MM.1S (cell line): ENCODE measurements at places on chromosomes 6 and 20.

GRCh38 chr6:32815996-32816395 lies 806 bp downstream of the HLA-DOB start:
- DNase-seq: peak; percentile 56

- DNase-seq: no peak
Measured at GRCh38 chr6:90496258-90497016, 90.4 kb downstream of the MAP3K7 start.

GRCh38 chr6:112594886-112595594 lies 247.9 kb downstream of the RFPL4B start:
- DNase-seq: no peak

- DNase-seq: no peak
Measured at GRCh38 chr20:19275038-19275629, 62.7 kb downstream of the SLC24A3 start.

DNA sequence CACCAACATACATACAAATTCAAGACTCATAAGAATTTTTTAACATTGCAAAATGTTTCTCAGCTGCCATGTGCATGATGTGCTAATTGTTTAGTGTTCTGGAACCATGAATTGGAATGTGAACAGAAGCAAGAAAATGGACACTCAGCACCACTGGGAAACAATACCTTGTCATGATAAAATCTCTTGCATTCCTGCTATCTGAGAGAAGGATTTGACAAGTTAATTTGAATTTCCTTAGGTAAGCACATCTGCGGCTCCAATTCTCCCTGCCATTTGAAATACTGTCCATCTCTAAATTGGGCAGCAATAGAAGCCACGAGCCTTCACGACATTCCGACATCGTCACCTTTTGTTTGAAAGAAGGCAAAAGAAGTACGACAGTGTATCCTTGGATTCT lies 1104.6 kb upstream of the MAP3K7 start:
- no peak for DNase-seq

DNA sequence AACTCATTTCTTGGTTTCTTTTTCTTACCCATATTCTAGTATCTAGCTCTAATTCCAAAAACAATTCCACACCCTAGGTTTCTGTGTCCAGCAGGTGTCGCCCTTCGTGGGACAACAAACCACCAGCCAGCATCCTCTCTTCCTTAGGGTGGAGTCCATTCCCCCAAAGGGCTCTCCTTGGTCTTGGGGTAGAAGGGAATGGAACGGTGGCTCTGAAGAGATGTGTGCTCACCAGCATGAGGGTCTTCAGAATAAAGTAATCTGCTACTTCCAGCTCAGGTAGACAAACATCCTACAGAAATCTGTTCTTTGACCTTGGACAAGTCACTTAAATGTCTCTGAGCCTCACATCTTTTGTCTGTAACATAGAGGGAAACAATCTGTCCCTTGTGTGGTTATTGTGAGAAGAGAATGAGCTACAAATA lies 7.2 kb downstream of the HLA-DMB start:
- peak; percentile 64 for DNase-seq

DNA sequence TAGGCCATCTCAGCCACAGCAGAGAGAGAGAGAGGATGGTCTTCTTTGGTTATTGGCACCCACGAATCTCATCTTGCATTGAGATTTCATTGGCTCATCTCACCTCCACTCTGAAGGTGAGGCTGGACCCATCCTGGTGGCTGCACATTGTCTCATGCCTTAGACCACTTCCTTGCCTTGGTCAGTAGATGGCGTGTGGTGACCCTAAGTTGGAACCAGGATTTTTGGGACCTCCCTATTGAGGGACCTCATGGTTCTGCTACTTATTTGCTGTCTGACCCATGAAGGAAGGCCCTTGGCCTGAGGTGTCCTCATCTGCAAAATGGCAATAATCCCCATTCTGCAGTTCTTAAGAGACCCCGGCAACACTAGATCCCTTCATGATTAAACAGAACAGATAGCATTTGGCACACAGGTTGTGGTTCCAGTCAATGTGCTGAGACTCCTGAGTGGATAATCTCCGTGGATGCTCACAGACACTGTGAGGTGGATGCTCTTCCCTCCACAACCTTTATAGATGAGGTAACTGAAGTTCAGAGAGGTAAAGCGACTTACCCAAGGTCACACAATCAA lies 21.5 kb upstream of the AAR2 start:
- peak; percentile 34 for DNase-seq

- no peak for DNase-seq
Measured at GRCh38 chr20:45783656-45784294, 7.9 kb downstream of the WFDC3 start.

DNA sequence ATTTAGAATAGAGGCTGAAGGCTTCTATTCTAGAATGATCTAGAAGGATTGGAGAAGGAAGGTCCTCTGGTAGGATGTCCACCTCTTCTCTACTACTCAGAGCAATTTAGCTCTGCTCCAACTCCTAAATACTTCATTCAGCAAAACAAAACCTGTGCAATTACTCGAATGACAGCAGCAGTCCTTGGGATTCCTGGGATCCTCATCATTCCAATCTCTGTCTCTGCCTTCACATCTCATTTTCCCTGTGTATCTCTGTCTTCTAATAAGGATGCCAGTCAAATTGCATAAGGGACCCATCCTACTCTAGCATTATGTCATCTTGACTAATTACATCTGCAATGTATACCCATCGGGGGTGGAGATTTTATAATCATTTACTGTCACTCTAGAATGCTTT lies 5.5 kb upstream of the AIG1 start:
- DNase-seq: no peak

GRCh38 chr20:23449421-23449820 lies 3.3 kb downstream of the CST11 start:
- no peak for DNase-seq

GRCh38 chr6:90194371-90194841 lies 102.2 kb downstream of the BACH2 start:
- no peak for DNase-seq

DNA sequence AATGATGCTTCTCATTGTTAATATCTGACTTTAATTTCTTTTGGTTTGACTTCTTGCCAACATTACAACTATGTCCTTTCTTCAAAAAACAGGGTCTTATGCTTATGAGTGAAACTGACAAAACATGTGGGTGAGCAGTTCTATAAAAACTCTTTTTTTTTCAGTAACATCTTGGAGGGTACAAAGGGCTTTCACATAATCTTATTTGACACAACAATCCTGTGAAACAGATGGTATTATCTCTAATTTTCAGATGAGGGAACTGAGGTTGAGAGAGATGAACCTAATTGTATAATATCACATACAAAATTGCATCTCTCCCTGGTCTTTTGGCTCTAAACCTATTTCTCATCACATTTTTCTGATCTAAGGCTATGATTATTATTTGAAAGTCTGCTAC lies 38.3 kb downstream of the MAPK14 start:
- no peak for DNase-seq

DNA sequence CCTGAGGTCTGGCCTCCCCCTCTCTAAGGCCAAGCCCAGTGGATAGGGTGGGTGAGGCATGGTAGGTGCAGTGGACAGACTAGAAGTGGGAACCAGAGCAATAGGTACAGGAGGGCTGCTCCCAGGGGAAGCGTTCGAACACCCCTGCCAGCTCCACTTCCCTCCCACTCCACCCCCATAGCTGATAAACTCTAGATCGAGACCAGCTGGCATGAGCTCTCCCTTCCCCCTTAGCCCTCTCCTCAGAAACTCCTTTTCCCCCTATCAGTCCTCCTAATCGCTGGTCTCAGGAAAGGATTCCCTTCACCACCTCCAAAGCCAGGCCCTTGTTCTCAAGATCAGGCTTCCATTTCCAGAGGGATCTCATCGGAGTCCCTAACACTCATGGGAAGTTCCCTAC lies 6.0 kb upstream of the FAM83C start:
- no peak for DNase-seq

- DNase-seq: no peak
Measured at GRCh38 chr20:36441416-36441815, 99.9 kb upstream of the MYL9 start.

DNA sequence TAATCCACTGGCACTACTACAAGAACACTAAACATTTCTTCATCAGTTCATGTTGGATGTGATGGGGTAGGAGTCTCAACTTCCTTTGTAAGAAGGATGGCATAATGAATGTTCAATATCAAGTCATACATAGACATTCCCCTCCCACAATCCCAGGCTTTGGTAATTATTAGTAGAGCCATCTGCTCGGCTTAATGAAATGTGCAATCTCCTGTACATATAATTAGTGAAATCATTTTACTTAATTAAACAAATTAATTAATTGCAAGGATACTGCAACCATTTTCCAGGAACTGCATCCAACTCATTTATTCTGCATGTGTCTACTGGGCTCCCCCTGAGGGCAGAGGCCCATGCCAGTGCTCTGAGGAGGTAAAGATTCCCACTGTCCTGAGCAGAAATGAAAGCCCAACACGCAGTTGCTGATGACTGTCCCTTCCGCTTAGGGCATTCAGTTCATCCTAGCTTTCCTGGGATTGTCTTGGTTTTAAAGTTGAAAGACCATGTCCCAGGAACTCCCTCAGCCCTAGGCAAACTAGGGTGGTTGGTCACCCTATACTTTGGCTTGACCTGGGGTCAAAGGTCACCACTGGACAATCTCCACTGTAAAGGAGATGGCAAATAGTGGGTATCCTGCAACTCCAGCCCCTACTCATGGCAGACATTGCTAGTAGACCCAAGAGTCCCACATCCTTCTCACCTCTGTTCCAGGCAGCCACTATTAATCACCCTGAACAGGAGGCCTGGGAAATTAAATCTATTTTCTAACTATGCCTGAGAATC lies 109.8 kb downstream of the TRERF1 start:
- DNase-seq: no peak

- no peak for DNase-seq
Measured at GRCh38 chr6:155325700-155326516, 11.6 kb upstream of the TFB1M start.

GRCh38 chr6:113009682-113010081 lies 662.6 kb downstream of the RFPL4B start:
- DNase-seq: no peak

DNA sequence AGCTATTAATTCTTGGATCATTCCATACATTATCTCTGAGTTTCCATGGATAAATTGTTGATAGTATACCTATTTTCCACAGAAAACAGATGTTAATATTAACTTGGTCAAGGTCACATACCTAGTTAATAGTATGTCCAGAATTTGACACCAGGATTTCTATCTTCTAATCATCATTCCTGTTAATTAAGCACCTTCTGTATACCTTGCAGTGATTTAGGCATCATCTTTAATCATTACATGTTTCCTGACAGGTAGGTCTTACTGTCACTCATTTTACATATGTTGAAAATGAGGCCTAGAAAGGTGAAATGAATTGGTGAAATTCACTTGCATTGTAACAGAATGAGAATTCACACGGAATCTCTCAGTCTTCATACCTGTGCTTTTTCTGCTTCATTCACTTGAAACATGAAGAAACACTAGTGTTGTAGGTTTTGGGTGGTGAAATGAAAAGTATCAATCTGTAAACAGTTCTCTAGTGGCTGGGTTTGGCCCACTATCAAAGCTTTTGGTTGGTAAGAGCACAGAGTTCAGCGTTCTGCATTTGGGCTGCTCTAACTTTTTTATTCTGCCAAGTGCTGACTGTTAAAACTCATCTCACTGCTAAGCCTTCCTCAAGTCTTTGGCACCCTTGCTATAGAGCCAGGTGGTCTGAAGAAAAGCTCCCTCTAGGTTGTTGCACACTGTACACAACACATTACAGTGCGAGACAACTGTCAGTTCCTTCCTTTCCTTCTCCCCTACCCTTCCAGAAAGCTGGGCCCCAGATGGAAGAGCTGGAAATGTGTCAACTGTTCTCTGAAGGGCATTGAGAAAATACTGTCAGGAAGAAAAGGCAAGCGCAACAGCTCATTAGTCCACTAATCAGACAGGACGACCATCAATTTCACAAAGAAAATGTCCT lies 57.8 kb upstream of the C20orf144 start:
- DNase-seq: no peak

GRCh38 chr6:165616116-165616515 lies 46.9 kb downstream of the PDE10A start:
- no peak for DNase-seq

DNA sequence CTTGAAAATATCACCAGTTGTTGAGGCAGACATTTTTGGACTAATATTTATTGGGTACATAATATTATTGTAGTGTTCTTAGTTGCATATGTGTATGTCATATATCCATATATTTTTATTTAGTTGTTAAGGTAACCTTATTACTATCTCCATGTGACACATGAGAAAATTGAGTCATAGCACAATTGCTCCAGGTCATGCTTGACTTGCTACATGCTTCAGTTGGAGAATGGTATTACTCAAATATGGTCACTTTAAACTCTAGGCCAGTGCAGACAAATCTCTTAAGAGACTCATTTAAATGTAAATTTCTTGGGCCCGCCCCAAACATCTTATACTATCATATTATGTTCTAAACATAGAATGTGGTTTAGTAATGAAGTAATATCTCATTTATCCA lies 246.1 kb downstream of the RIMS1 start:
- DNase-seq: no peak

DNA sequence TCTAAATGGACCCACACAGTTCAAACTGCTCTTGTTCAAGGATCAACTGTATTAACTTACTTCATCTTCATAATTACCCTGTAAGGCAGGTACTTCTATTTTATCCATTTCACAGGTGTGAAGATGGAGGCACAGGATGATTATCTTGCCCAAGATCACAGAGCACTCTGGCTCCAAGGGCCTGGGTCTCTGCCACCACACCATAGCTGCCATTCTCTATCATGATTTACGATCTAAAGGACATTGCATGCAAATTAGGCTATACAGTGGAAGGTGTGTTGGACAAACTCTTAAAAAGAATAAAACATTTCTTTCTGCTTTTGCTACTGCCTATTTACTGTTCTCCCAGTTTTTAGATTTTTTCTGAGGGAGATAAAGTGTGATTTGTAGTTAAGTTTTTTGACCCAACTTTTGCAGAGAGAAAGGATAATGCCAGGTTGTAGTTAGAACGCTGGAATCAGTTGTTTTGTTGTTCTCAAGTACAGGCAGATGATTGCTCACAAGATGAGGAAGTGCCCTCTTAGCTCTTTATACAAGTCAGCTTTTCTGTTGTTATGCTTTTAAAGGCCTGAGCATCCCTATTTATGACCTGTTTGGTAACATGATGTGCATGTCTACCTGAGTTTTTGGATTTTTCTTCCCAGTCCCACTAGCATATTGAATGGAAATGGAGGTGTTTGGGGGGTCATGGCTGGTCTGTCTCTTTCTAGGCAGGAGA lies 247.9 kb downstream of the ZFAND3 start:
- DNase-seq: no peak

GRCh38 chr6:8014947-8015346 lies 49.2 kb downstream of the BLOC1S5 start:
- DNase-seq: no peak

GRCh38 chr6:67748521-67748920 lies 886.6 kb upstream of the ADGRB3 start:
- DNase-seq: no peak

DNA sequence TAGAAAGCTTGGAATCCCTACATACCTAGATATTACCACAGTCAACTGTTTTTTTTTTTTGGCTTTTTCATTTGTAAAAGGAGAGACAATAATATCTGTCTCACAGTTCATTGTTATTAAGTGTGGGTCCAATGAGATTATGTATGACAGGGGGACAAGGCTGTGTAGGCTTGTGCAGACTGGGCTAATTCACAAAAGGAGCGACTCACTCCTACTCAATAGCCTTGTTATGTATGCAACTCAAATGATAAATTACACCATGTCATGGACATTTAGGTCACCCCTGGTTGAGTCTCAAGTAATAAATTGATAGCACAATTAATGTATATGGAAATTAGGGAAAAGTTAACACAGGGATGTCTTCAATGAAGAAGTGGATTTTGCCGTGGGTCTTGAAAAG lies 208.2 kb upstream of the MAP3K7 start:
- DNase-seq: no peak
